ENCODE measurements at places on chromosomes 3 and 15. TPM values are rescaled to one million over a fixed set of nuclear protein-coding genes. Genes with fewer than 3 reads are reported as not detected.

TMC3 gene
- not detected for total RNA-seq

IDH3A gene
- total RNA-seq: 106 TPM

VWA5B2 gene
- total RNA-seq: not detected

GPR27 gene
- 1.2 TPM for total RNA-seq

BOC gene
- not detected for total RNA-seq

PLA2G4D gene
- not detected for total RNA-seq

- no peak for DNase-seq
Observed at GRCh38 chr3:175741951-175742350, 882.8 kb downstream of the NAALADL2 start.

- peak; percentile 71 for DNase-seq
Observed at GRCh38 chr3:15629860-15630597, 28.5 kb downstream of the BTD start.

DNA sequence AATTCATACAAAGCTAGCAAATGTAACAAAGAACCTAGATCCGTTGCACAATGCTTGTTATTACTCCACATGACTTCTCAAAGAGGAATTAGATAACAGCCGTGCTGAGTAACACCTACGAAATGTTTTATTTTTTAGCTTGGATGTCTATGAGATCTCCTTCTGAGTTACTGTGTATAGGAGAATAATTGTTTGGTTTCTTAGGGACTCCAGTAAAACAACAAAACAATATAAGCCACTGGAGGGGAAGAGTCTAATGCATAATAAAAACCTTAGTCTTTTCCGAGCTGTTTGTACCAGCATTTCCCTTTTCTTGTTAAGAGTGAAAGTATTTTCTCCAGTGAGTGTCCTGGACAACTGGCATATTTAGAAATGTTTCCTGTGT lies 15.6 kb downstream of the SNAP23 start:
- DNase-seq: no peak

DNA sequence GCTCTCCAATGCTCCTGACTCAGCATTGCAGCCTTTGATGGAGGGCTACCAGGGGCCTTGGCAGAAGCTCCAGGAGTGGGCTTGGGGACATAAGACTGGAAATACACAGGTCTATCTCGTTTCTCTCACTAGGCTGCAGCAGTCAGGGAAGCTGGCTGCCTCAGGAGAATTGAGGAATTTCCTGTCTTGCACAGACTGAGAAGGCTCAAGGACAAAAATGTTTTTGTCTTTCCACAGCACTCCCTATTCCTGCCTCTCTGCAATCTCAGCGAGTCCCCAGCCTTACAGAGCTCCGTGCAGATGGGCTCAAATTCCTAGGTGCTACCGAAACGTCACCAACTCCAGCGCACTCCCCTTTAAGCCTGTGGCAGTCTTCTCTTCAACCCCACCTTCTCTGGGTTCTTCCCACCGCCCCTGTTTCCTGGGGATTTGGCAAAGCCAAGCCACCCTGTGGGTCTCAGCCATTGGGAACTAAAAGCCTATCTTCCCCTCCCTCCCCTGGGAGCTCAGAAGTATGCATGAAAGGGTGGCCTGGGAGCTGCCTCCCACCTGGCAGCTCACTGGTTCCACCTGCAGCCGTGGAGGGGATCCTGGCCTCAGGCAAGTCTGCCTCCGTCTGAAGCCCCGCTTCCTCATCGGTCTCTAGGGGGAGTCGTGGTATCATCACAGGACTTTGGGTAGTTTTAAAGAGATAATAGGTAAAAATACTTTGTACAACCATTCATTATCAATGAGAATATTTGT lies 322.6 kb upstream of the FRG2C start:
- no peak for DNase-seq

GRCh38 chr3:161893972-161894371 lies 397.4 kb downstream of the OTOL1 start:
- DNase-seq: no peak

GRCh38 chr15:44710236-44711095 lies 657 bp downstream of the PATL2 start:
- DNase-seq: peak; percentile 59

GRCh38 chr3:145370870-145371269 lies 790.1 kb downstream of the PLOD2 start:
- DNase-seq: no peak

DNA sequence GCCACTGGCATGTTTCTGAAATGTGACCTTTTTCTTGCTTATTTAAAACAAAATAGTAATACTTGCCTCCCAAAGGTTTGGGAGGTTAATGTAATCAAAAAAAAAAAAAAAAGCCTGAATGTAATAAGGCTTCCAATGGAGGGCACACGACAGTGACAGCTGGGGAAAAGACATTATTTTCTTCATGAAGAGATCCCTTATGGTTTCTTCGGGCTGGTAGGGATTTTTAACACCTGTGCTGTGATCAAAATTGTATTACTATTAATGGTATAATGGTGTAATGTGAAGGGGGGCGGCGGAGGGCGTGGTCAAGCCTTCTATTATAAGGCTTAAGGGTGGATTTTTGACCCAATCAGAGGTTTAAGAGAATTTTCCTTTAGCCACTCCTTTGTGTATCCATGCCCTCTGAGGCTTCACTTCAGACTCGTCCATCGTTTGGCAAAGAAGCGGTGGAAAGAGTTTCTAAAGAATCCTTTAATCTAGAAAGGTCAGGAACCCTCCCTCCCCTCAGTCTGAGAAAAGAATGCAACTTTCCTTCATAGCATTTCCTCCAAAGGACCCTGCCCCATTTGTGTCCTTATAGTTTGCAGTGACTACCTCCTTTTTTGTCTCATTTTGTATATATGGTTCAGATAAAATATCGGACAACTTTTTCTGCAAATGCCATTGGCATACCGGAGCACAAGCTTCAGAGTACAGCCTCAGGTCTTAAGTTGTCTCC lies 89.5 kb upstream of the CHD2 start:
- DNase-seq: peak; percentile 73

DNA sequence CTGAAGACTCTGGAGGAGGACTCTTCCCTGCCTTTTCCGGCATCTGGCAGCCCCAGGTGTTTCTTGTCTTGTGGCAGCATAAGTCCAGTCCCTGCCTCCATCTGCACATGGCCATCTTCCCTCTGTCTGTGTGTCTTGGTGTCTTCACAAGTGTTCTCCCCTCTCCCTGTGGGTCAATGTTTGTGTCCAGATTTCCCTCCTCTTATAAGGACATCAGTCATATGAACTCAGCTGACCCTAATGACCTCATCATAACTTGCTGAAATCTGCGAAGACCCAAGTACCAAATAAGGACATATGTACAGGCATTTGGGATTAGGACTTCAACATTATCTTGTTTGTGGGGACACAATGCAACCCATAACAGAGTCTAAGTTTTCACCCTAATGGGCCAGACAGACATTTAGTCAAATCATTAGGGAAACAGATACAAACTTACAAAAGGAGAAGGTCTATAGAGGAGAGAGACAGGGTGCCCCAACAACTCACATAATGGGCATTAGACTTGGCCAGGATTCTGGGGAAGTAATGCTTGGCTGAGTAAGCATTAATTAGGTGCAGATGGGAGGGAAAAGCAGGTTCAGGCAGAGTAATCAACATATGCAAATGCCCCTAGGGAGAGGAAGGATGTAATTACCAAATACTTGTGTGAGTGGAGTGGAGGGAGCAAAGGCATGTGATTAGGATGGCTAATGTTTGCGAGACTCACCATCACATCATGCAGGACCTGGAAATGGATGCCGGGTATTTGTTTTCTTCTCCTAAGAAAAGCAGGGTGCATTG lies 372.8 kb upstream of the TBL1XR1 start:
- no peak for DNase-seq

- DNase-seq: peak; percentile 51
Observed at GRCh38 chr15:85730001-85730820, 64.5 kb downstream of the KLHL25 start.

DNA sequence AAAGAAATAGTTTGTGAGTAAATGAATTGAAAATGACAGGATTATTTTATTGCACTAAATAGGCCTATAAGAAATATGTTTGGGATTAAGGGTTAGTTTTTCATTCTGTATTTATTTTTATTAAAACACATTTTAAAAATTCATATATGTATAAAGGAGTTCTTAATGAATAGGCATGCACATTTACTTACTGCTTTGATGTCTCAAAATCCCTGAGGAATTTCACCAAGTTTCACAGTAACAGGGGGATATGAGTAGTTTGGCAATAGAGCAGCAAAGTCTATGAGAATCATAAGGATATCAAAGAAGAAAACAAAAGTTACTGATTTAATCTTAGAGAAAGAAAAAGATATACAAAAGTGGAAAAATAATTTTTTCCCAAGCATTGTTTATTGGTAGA lies 411.7 kb downstream of the NAALADL2 start:
- DNase-seq: no peak

DNA sequence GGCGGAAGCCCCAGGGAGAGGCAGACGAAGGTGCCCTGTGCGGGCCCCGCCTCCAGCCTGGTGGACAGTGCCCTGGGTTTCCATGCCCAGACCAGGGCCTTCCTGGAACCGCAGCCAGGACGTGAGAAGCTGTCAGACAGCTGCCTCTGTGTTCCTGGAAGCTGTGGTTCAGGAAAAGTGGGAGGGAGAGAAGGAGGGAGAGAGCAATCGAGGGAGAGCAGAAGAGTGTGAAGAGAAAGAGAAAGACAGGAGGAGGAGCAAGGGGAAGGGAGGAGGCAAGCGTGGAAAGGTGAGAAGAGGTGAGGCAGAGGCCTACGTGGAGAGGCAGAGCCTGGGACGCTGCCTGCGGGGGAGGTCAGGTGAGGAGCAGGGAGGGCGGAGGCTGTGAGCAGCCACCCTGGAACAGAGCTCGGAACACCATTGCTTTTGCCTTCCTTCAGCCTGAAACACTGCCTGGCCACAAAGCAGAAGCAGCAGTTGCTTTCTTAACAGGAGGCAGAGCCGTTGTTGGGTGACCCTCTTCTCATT lies 18.6 kb downstream of the ZDHHC19 start:
- DNase-seq: peak; percentile 62

All from activated CD4-positive, alpha-beta memory T cell treated with anti-CD3 and anti-CD28 coated beads for 36 hours (primary cell).